ENCODE measurements at places on chromosomes 6 and 20.

DNA sequence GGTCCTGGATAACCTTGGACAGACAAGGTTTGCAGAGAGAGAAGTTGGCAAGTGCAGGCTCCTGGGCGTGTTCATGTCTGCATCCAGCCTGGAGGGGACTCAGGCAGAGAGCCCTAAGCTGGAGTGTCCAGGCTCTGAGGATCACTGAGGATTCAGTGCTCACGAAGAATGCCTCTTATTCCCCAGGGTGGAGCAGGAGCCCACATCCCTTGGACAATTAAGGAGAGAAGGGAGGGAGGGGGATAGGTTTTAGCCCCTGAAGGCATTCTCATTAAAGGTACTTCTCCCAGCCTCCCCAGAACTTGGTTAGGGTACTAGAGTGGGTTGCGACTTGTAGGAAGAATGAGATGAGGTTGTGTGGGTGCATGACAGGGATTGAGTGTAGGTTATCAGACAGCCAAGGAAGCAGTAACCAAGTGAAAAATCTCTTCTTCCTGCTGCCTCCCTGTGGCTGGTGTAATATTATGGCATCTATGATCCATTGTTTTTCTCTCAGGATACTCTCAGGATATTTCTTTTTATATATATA, 680 bp downstream of the HLA-DPB1 start:
- DNase-seq, result no peak

GRCh38 chr6:147173140-147173539, 31.1 kb upstream of the STXBP5 start:
- DNase-seq, result no peak

DNA sequence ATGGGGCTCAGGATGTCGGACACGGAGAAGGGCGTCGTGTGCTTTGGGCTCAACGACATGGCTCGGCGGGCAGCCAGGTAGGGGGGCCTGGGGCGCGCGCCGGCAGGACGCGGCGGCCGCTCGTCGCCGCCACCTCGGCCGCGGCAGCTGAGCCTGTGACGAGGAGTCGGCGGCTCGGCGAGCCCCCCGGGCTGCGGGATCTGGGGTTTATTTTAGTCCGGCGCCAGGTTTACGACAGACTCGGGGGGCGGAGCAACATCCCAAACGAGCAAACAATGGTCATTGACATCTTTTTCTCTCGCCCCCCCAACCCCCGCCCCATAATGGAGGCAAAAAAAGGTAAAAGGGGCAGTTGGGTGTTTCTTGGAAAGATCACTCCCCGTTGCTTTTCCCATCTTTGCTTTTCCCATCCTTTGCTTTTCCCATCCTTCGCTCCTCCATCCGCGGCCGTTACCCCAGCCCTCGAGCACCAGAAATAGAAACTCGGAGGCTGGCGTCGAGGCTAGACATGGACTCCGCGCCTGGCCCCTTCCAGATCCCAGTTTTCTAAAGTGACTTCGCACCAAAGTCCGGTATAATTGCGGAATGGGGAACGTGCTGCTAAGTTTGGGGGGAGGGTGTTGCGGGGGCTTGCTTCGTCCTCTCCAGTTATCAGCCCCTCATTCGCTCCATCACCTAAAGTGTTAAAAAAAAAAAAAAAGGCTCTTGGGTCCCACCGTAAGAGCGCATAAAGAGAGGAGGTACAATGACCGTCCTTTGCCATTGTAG, at the start of gene NKX2-4:
Gene NKX2-4, minus strand, starts transcription at position 186 of the 768 bp plus-strand sequence. Its CDS starts 127 bp downstream, at position 59.
- no peak for DNase-seq

DNA sequence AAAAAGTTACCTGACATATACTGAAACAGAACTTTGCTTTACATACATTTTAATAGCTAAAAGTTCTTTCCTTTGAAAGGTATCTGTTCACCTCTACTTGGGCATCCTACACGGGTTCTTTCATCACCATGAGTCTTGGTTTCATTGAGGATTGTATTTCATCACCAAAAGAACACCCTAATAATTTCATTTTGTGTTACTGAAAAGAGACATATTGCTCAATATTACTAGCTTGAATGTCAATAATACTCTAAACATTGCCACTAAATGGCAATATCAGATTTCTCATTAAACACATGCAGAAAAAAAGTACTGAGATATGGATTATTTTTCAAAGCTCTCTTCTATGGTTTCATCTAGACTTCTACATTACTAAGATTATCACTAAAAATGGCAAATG, 30.8 kb downstream of the MAN1A1 start:
- no peak for DNase-seq

DNA sequence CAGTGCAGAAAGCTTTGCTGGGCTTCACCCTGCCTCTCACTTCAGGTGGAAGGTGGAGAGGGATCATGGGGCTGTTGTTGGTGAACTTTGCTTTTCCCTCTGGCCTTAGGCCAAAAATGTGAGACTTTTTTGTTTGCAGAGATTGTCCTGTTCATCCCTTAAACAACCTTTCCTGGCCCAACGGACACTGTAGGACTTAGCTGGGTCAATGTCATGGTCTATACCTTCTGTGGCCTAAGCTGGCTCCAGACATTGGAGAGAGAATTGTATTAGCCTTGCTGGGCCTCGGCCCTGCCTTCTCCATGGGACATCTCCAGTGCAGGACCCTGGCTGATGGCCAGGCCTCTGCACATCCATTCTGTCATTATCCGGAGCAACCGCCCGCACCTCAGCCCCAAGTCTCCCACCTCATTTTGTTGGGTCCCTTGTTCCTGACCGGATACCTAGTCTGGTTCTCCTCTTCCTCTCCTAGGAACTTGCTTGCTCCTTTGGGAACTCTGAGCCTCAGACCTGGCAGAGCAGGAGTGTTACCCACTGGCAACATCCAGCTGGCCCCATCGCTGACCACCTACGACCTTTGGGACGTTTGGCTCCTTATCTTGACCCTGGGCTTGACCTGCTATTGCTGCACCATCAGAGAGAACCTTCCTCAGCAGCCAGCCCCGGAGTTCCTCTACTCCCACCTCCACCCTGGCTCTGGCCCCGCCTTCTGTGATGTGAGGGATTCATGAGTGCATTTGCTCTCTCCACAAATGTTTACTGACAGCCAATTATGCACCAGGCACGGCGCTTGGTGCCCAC, 128.2 kb downstream of the BANF2 start:
- no peak for DNase-seq

DNA sequence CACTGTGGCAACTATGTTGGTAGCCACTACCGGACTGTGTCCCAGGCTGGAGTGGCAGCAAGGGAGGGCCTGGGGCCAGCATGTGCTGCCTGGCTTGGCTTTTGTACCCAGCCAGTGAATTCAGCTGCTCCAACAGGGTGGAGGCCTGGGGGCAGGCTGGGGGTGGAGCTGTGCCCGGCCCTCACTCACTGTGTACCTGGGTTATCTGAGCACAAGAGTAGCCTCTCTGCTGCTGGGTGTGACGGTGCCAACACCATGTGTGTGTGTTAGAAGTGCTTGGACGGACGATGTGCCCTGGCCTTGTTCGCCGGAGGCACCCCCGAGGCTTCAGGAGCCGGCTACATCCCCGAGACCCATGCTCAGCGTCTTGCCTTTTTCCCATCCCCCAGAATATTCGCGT, 49.2 kb downstream of the EFCAB8 start:
- no peak for DNase-seq

Data from right atrium auricular region (tissue), 2 donors.